CD8-positive, alpha-beta memory T cell (primary cell): ENCODE measurements at places on chromosomes 12 and 14. TPM values are rescaled to one million over a fixed set of nuclear protein-coding genes. Genes with fewer than 3 reads are reported as not detected.

DNA sequence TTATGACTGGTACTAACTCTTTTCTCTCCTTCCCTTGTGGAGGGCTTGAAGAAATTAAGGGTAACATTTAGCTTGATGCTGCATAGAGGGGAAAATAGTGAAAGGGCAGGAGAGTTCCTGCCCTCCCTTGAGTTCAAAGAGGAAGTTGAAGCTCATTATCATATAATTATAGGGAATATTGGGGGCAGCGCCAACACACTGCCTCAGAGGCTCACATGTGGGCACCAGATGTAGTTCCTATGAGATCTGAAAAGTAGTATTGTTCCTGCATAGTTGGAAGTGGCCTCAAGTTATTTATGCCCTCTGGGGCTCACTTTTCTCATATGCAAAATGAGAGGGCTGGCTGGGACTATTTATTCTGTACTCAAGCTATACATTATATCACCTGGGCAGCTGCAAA is 33.0 kb upstream of the FGF23 start:
- no peak for DNase-seq

GRCh38 chr12:65977384-65977783 is 153.1 kb downstream of the HMGA2 start:
- no peak for DNase-seq

DNA sequence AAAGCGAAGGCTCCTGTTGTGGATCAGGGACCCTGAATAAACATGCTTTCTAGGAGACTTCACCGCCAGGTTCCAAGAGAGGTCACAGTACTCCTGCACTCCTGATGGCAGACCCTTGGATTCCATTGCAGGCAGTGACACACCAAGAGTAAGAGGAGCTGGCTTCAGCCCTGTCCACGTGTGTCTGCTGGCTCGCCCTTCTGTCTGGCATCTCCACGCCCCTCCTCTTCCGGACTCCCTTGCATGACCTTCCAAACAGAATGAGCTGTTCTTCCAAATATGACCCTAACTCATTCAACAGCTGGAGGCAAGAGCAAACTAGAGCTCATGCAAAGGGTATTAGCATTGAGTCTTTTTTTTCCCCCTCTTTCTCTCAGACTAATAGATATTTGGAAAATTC is 233.0 kb upstream of the PLEKHG7 start:
- no peak for DNase-seq

GRCh38 chr14:72606879-72607278 is 287.0 kb downstream of the DPF3 start:
- DNase-seq = no peak

- DNase-seq = no peak
Observed at GRCh38 chr12:102879144-102879763, 37.8 kb downstream of the PAH start.

- DNase-seq = peak; percentile 29
Observed at GRCh38 chr12:100573292-100574186, at the start of gene GAS2L3. Gene GAS2L3 (plus strand): TSS chr12:100573684. CDS start chr12:100594905, 21,221 bp downstream.

GRCh38 chr12:132074216-132074615 is 69.9 kb downstream of the DDX51 start:
- no peak for DNase-seq

GRCh38 chr12:51005671-51006070 is 20.5 kb downstream of the SLC11A2 start:
- DNase-seq = no peak

DNA sequence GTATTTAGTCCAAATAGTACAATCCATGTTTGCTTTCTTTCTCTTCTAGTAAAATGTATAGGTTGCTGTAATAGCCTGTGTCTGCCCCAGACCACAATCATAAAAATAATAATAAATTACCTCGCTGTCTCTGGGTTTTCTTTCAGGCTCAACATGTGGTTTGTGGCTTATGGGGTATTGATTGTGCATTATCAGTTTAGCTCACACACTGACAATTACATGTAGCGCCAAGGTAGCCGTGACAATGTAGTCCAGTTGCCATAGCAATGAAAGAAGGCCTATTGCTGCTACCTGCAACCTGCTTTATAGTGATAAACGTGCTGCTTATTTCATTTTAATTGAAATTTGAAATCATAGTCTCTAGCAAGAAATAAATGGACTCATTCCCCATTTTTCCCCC is 1009.8 kb downstream of the NRXN3 start:
- DNase-seq = no peak

DNA sequence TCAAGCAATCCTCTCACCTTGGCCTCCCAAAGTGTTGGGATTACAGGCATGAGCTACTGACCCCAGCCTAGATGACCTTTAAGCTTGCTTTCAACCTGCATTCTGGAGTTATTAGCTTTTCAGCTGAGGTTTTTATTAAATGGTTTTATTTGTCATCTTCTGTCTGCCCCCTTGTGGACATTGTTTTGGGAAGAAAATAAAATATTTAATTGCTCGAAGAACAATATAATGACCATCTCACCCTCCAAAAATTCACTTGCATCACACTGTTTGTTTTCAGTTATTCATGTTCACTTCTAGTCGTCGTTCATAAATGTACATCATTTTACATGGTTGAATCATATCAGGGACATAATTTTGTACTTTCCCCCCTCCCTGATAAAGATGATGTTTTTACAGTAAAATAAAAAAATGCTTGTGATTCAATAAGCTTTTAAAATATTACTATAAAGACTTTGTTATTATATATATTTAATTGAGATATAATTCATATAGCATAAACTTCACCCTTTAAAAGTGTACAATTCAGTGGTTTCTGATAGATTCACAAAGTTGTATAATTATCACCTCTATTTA is 10.1 kb upstream of the SPATS2 start:
- no peak for DNase-seq

DNA sequence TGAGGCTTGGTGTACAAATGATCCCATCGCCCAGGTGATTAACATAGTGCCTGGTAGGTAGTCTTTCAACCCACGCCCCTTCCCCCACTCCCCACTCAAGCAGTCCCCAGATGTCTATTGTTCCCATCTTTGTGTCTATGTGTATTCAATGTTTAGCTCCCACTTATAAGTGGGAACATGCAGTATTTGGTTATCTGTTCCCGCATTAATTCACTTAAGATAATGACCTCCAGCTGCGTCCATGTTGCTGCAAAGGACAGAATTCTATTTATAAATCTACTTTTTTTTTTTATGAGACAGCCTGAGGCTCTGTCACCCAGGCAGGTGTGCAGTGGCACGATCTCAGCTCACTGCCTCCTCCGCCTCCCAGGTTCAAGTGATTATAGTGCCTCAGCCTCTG is 15.7 kb downstream of the SPX start:
- DNase-seq = no peak

DNA sequence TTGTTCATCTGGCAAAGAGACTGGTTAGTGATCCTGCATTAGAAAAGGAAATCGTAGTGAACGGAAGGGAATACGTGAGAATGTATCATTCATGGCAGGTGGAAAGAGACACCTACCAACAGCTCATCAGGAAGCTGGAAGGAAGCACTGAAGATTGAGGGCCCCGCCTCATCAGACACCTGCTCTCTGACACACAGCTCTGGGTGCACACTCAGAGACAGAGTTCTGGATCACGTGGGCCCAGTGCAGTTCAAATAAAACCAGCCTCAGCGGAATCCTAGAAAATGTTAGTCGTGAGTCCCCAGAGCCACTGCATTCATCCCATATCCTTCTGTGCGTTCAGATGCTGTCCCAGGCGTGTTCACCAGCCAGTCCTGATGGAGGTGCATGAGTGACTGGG is 129.7 kb downstream of the GLT1D1 start:
- no peak for DNase-seq

DNA sequence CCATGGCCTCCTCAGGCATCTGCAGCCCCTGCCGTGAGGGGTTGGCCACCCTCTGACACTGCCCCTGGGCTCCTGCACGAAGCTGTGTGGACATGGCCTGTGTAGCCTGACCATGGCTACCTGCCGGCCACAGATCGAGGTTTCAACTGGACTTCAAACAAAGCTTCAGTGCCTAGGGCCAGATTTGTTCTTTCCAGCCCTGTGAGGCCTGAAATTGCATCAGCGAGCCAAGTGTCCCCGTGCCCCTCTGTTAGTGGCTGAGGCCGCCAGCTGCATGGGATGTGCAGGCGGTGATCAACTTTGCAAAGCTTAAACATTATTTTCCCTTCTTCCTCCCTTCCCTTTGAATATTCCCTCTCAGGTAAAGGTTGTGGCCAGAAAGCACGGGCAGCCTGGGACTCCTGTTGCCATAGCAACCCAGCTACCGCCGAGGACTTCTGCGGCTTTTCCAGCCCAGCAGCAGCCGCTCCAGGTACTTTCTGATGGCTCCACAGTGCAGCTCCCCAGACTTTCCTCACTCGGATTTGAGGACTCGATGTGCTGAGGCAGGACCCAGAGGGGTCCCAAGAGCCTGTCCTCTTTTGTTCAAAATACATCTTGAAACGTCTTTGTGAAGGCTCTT is 35.8 kb downstream of the DDX51 start:
- no peak for DNase-seq

- DNase-seq = no peak
Observed at GRCh38 chr12:32895688-32896431, 717 bp downstream of the PKP2 start.

- no peak for DNase-seq
Observed at GRCh38 chr14:60357551-60358149, 108.6 kb downstream of the PPM1A start.

GRCh38 chr14:56738020-56738419 is 72.3 kb downstream of the OTX2 start:
- DNase-seq = no peak

GRCh38 chr12:122350141-122350848 is 72.2 kb downstream of the CLIP1 start:
- no peak for DNase-seq

- no peak for DNase-seq
Observed at GRCh38 chr12:123767613-123768012, 5.5 kb downstream of the DNAH10 start.

DNA sequence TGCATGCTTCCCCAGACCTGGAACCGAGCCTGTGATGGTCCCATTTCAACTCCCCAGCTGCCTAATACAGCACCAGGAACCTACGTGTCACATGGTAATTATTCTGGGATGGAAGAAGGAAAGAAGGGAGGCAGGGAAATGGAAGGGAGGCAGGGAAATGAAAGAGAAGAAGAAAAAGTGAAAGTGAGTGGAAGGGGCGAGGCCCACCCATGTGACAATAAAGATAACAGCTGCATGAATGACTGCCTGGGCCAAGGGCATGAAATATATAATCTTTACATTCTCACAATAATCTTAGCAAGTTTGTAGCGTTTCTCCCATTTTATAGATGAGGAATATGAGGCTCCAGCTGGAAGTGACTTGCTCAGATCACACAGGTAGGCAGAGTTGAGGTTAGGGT is 245.0 kb upstream of the PWP1 start:
- DNase-seq = no peak

GRCh38 chr14:39784461-39784860 is 352.2 kb upstream of the FBXO33 start:
- no peak for DNase-seq

GRCh38 chr12:113088037-113088436 is 31.5 kb downstream of the DTX1 start:
- DNase-seq = no peak

DNA sequence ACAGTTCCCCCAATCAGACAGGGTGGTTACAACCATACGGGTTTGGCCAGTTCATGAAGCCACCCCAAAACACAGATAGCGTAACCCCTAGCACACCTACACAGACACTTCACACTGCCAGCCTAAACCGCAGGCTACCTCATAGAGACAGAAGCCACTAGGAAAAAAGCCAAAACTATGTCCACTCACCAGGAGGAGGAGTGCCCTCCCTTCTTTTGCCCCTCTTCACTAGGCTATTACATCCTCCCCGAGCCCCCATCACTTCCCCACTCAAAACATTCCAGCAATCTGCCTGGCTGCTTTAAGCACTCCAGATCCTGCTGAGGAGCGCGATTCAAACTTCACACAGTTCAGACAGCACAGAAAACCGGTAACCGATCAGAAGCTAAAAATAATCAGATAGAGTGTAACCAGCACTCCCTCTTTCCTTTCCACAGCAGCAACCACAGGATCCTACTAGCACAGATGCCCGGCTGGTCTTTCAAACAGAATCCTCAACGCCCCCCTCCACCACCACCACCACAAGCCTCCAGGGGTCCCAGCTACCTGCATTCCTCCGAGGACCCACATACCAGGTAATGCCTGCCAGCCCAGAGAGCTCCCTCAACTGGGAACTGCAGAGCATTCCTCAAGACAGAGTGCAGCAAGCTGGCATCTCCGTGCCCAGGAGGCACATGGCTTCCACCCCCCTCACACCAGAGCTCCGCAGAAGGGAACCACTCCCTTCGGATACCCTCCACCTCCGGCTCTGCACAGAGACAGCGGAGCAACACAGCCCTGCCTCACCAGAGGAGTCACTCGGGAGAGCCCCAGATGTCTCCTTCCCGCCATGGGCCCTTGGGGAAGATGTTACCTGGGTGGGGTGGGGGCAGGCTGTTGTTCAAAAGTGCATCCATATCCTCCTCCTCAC is 1.5 kb downstream of the CHD4 start:
- DNase-seq = peak; percentile 71

GRCh38 chr12:130336723-130337487 is 782 bp upstream of the PIWIL1 start:
- DNase-seq = no peak

DNA sequence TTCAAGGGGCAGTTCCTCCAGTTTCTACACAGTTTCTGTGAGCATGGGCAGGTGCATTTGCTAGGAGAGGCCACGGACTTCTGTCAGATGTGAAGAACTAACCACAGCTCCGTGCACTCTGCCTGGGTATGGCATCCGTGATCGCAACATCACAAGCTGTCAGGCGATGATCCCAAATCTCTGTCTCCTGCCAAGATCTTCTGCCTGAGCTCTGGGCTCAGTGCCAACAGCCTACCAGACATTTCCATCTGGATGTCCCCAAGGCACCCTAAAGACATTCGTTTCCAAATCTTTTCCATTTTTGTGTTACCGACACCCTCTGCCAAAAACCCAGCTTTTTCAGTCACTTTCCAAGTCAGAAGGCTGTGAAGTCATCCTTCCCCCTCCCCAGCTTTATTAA is 292.1 kb downstream of the GLT1D1 start:
- DNase-seq = no peak

GYS2 gene
- not detected for polyA plus RNA-seq

CCDC77 gene
- 5.9 TPM for polyA plus RNA-seq

COQ6 gene
- polyA plus RNA-seq = 18.5 TPM

IRAK3 gene
- polyA plus RNA-seq = not detected

SALL2 gene
- 1.4 TPM for polyA plus RNA-seq

SLCO1B1 gene
- polyA plus RNA-seq = not detected

LMNTD1 gene
- polyA plus RNA-seq = not detected

MOAP1 gene
- 67.4 TPM for polyA plus RNA-seq

TAS2R8 gene
- polyA plus RNA-seq = not detected

RASSF9 gene
- not detected for polyA plus RNA-seq

HOXC11 gene
- polyA plus RNA-seq = not detected

GPX2 gene
- polyA plus RNA-seq = not detected

CLEC4A gene
- polyA plus RNA-seq = 0.66 TPM

ADAM20 gene
- polyA plus RNA-seq = not detected

AICDA gene
- not detected for polyA plus RNA-seq

BTG1 gene
- 748 TPM for polyA plus RNA-seq

CREBL2 gene
- polyA plus RNA-seq = 50.2 TPM

LHX5 gene
- polyA plus RNA-seq = not detected

IL25 gene
- polyA plus RNA-seq = not detected
